ENCODE measurements at places on chromosomes 13 and 19. TPM values are rescaled to one million over a fixed set of nuclear protein-coding genes. Genes with fewer than 3 reads are reported as not detected.

DNA sequence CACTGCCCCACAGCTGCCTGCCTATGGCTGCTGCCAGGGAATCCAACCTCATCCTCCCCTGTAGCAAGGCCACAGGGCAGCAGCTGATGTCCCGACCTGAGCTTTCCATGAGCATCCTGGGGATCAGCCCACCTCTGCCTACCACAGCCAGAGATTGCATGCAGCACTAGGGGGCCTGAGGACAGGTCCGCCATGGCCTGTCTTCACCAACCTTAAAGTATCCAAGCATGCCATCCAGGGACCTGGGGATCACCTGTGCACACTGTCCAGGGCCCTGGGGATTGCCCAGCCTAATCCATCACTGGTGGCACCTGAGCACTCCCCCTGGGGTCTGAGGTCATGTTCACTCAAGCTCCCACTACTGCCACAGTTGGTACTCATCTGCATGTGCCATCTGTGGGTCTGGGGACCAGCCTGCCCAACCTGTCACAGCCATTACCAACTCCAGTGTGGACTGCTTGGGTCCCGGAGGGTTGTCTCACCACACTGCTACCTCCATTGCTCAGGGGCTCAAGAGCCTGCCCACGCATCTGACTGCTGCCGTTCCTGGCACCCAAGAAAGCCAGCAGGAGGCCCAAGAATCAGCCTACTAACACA lies 53.0 kb downstream of the KCTD15 start:
- no peak for DNase-seq

GRCh38 chr13:98827449-98827848 lies 75.0 kb upstream of the SLC15A1 start:
- no peak for DNase-seq

DNA sequence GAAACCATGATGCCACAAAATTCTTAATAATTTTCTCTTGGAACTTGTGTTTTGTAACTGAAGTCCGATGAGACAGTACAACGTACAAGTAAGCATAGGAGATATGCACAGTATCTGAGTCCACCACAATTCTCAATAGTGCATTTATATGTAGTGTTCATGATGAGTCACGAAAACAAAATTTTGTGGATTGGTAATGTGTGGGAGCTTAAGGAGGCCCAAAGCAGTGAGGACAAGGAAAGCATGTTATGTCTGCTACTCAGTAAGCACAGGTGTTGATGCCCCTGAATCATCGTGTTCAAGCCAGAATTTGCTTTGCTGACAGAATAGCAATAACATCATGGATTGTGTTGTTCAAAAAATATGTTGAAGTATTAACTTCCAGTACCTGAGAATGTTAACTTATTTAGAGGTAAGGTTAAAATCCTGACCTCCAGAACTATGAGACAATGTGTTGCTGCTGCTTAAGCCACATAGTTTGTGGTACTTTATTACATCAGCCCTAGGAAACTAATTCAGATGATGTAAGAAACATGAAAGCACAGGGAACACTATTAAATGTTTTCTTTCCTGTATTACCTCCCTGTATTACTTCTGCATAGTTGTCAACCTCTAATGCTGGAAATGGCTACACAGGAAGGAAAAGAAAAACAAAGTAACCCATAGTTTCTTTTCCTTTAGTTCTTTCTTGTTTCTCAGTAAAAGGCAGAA lies 201.3 kb downstream of the SLITRK6 start:
- no peak for DNase-seq

DNA sequence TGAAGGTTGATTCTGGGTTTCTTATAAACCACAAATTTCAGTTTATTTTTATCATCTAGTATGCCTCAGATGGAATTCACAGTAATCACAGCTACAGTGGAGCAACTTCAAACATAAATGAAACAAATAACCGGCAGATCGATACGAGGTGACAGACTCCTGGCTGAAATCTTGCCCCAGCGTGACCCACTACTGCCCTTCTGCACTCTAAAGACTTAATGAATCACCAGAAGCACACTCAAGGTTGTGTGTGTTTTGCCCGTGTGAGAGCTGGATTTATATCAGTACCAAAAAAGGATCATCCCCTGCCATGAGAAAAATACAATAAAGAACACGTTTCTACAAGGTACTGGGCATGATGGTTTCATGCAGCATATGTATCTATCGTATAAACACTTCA lies 161.7 kb downstream of the KLF12 start:
- DNase-seq, result no peak

DNA sequence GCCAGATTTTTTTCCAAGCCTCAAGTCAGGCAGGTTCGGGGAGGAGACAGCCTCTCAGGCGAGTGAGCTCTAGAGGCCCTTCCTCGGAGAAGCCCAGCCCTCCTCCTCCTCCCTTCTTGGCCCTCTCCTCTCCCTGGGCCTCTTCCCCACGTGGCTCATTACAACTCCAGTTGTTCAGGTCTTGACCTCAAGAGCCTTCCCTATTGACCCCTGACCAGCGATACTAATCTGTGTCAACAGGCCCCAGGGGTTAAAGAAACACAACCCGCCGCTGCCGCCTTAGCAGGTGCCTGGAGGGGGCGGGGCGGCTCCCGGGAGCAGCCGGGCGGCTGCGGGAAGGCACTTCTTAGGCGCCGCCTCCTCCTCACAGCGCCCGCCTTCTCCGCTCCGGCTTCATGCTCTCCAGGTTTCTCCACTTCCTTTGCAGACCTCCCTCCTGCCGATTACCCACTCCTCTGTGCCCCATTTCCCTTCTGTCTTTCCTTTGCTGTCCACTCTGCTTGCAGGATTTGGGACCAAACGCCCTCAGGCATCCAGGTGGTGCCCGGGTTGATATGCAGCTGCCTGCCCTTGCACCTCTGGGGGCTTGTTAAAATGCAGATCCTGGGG lies 51.0 kb downstream of the LYL1 start:
- peak; percentile 73 for DNase-seq

- DNase-seq, result no peak
Observed at GRCh38 chr13:21089830-21090229, 28.4 kb upstream of the LATS2 start.

GRCh38 chr13:95749545-95749944 lies 72.6 kb downstream of the DNAJC3 start:
- DNase-seq, result no peak

DNA sequence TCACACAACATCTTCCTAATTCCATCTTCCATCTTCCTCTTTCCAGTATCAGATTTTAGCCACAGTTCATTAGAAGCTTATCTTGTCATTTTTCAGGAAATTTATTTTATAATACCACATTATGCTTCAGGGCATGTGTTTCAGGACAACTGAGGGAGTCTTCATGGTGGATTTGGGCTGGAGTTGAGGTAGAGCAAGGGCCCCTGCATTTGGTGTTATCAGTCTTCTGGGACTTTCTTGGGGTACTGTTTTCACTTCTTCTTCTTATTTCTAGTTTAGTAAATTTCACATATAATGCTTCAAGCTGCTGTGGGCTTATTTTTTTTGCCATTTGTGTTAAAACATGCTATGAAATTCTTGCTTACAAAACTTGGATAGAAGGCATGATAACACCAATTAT lies 188.7 kb downstream of the LHFPL6 start:
- DNase-seq, result no peak

DNA sequence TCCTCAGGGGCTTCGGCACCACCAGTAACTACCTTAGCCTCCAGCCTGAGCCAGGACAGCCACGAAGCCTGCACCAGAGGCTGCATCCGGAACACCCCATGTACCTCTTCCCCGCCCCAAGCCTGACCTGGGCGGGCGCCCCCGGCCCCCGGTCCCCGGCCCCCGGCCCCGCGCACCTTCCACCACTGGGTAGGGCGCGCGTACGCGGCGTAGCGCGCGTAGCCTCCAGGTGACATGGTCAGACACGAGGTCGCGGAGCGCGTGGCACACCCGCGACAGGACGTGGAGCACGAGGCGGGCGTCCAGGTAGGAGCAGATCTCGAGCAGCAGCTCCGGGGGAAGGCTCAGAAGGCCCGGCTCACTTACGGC lies 450 bp downstream of the FBXW9 start:
- no peak for DNase-seq

DNA sequence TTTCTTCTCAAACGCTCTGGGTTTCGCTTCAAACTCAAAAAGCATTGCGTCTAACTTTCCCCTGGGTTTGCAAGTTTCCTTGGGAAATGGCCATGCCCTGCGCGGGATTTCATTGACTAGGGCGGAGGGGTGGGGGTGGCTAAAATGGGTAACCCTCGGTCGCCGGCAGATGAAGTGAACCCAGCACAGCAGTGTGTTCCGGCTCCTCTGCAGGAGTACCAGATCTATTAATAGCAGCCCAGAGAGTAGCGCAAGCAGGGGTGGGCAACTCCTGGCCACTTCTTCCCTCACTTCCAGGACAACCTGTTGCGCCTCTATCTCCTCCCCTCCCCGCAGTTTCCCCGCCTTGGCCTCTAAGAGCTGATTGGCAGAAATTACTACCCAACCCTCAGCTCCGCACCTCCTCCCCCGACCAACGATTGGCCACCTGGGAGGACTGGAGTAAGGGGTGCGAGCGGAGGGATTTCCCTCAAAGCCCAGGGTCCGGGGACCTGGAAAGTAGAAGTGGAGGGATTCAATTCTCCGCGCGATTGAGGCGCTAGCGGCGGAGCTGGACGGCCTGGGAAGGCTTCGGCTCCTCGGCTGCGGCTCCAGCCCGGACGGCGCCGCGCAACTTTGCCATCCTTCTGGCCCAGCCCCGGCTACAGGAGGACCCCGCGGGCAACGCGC lies at the start of gene FREM2:
TSS of gene FREM2 (plus strand) at position 501 of the 669 bp plus-strand sequence. CDS start 268 bp downstream, outside the sequence.
- peak; percentile 37 for DNase-seq

DNA sequence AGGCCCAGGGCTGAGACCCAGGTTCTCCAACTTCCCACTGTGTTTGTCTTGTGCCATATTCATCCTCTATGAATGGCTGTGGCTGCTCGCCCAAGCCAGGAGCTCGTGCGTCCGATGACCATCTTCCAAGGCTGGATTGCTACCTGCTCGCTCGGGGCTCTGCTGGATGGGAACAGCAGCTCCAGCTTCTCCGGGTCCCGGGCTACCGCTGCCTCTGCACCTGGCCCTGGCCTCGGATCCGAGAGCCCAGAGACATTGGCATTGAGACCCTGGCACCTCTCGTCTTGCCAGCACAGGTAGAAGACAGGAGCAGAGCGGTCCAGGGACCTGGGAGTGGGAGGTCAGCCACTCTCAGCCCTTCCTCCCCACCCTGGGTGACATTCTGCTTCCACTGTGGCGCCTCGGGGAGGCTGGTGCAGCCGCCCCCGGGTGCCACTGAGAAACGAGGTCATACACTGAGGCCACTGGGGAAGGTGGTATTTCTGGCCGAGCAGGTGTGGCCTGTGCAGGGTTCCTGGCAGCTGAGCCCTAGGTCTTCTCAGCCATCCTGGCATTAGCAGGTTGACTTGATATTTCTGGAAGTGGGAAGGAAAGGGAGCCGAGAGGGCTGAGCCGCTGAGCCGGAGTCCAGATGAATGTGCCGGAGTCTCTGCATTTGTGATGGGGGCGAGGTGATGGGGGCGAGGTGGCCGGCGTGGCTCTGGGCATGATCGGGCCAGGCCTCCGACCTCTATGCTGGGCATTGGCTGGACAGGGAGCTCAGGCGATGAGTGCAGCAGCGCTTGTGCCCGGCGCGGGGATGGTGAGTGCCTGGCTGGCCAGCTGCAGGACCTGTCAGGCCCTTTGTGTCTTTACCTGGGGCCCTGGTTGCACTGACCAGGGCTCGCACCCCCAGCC lies 18.6 kb downstream of the NDUFB7 start:
- DNase-seq, result peak; percentile 30

DNA sequence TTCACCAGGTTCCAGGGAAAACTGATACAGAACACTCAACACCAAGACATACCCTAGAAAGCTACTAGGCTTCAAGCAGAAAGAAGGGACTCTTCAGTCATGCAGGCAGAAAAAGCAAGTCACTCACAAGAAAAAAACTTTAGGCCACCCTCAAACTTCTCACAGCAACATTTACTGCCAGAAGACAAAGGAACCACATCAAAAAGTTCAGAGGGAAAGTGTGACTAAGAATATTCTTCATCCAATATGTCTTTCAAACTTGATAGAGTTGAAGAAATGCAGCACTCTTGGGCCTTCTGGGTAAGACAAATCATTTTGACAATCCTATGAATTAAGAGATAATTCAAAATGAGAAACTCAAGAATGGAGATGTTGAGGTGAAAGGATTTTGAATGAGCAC lies 7.7 kb downstream of the DZIP1 start:
- no peak for DNase-seq

- no peak for DNase-seq
Observed at GRCh38 chr13:35727881-35728280, 251.4 kb upstream of the MAB21L1 start.

DNA sequence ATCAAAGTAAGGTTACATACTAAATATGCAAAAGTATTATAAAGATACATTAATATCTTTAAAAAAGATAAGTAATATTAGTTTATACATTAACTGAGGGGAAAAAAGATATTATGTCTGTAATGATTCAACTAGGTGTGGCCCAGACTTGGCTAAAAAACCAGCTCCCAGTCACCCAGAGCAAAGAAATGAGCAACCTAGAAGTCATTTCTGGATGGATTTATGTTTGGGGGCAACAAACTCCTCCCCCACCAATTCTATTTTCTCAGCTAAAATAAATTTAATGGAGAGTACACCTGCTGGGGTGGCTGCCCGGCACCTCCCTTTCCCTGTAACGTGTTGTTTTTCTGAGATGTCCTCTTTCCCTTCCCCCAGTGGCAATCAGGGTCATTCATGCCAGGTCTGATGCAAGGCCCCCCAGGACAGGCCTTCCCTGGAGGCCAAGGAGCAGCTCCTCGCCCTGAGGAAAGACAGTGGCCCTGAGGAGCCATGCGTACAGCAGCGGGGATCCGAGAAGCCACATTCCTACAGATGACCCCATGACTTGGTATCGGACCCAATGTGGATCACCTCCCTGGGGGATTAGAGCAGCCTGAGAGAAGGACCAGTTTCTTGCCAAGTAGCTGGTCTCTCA lies 78.6 kb upstream of the DOCK9 start:
- DNase-seq, result no peak

DNA sequence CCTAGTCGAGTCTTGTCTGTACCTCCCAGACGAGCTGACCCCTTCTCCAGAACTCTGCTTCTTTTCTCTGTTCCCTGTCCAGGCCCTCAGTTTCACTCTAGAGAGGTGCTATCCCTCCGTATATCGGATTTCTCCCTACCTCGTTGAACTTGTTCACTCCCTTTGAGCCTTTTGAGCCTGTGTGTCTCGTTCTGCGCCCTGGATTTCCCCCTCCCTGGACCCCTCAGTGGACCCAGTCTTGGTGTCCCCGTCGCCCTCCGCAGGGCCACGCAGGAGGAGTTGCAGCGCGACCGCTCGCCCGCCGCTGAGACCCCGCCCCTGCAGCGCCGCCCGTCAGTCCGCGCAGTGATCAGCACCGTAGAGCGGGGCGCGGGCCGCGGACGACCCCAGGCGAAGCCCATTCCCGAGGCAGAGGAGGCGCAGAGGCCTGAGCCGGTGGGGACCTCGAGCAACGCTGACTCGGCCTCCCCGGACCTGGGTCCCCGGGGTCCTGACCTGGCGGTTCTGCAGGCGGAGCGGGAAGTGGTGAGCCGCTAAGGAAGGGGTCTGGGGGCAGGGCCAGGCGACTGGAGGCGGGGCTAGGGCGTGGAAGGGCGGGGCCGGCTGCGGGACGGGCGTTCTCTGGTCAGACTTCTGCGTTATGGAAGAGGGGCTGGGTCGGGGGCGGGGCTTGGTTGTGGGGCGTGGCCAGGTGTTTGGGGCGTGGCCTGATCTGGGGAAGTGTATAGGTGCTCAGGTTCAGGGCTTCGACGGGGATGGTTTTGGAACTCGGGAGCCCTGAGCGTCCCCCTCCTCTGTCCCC lies 5.5 kb downstream of the EPS8L1 start:
- peak; percentile 91 for DNase-seq

Gene KLF5
- 4.0 TPM for total RNA-seq

Gene ZNF324
- 16.2 TPM for total RNA-seq

Gene NKG7
- total RNA-seq, result not detected

Gene TUBA3C
- total RNA-seq, result not detected

Gene SRRM5
- not detected for total RNA-seq

Gene CEACAM1
- total RNA-seq, result not detected

Gene SHD
- not detected for total RNA-seq
